Naive B cell (primary cell): ENCODE measurements at places on chromosomes 5 and 9.

DNA sequence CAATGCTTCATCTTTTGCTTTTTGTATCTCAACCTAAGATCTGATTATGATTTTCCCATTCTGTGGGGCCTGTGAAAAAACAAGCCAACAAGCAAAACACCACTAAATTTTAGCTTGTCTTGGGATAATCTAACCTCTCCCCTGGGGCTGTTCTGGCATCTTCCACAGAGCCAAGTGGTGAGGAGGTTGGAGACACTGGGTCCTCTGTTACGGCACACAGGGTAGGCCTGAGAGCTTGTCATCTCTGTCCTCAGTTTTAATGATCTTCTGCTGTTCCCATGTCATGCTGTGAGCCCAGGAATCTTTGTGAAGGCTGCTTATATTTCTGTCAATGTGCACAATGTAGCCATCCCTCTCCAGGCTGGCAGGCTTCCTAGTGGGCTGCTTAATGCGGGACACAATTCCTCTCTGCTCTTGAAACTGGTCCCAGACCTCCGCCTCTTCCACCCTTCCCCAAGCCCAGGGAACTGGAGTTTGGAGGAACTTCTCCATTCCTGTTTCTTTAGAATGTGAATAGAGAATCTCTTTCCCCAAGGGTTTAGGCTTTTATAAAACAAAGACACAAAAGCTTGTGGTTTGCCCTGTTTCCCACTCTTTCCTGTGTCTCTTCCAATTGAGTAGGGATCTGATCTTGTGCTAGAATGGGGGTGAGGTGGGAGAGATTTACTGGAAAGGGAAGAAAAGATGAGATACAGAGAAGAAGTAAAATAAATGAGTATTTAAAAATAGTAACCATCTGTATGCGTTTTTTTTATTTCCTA lies 30.9 kb upstream of the SEMA6A start:
- no peak for DNase-seq

DNA sequence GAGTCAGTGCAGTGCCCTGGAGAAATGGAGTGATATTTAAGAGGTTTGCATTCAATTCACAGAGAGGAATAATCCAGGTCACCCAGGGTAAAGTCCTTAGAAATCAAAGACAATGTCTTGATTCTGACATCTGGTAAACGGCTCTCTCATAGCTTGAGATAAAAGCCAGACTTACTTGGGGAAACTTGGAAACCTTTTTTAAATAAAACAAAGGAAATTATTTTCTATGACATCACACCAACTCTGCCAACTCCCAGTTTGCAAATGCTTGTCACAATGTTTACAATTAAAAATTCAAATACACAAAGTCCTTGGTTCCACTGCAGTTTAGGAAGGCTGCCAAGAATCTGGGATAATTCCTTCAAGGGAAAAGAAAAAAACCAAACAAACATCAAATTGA lies 255.1 kb upstream of the NREP start:
- DNase-seq: no peak

DNA sequence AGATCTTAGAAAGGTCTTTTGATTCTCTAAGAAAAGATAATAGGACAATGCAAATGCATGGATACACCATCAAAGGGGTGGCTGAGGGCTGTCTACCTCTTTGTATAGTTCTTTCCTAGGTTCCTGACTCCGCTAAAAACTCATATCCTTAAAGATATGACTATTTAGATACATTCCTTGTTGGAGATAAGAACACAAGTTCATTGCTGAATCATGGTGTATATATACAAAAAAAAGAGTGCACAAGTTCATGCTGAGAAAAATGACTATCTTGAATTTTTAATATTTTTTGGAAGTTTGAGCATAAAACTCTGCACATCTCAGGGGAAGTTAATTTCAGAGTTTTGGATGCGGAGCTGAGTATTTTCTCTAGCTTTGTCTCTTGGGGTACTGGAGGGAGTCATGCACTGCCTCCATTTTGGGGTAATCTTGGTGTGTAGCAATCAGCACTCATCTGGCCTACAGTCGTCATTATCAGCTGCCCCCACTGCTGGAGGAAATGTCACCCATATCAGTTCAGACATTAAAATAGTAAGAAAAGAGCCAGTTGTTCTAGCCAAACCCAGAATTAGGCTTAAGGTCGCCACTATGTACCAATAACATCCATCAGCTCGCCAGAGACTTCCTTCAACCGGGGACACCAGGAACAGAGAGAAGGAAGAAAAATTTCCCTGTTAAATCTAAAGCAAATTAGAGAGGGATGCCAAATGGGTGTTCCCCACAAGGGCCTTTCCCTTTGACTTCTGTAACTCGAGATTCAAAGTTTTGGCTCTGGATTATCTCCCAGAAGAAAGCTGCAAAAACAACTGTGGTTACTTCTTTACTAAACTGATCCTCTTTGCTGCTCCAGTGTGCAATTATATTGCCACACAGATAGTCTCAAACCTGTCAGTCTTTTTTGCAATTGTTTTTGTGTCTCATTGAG lies 49.0 kb downstream of the PTTG1 start:
- no peak for DNase-seq

DNA sequence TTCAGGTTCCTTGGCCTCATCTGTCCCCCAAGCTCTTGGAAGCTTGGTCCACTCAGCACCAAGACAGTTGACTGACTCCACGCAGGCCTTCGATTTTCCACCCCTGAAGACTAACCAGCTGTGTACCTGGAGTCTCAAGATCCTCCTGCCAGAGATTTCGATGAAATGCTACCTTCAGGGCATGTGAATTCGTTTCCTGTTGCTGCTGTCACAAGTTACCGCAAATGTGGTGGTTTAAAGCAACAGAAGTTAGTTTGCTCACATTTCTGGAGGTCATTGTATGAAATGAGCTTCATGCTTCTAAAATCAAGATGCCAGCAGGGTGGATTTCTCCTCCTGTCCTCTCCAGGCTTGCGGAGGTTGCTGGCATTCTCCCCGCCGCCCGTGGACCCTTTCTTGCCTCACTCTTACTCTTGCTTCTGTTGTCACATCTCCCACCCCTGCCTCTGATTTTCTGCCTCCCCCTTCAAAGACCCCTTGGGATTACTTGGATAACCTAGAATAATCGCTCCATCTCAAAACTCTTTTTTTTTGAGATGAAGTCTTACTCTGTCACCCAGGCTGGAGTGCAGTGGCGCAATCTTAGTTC lies 27.6 kb upstream of the RETREG1 start:
- no peak for DNase-seq

DNA sequence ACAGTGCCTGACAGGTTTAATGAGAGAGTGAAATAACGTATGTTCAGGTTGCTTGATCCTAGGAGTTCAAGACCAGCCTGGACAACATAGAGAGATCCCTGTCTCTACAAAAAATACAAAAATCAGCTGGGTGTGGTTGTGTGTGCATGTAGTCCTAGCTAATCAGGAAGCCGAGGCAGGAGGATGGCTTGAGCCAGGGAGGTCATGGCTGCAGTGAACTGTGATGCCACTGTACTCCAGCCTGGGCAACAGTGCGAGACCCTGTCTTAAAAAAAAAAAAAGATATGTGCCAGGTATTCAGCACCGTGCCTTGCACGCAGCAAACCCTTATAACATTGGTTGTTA lies 38.8 kb upstream of the SPRY4 start:
- no peak for DNase-seq

GRCh38 chr9:103928442-103928841 lies 165.7 kb upstream of the SMC2 start:
- DNase-seq: no peak
